Adrenal gland (tissue), 19 donors: ENCODE measurements at places on chromosomes 6 and 20.

GRCh38 chr6:131840936-131841583, 33.2 kb downstream of the ENPP1 start:
- H3K4me1 ChIP-seq: no peaks in the 10 kb centered on the region
- DNase-seq: no peak
- H3K27ac ChIP-seq: no peak overlapping the region
- H3K36me3 ChIP-seq: no peaks in the 10 kb centered on the region

DNA sequence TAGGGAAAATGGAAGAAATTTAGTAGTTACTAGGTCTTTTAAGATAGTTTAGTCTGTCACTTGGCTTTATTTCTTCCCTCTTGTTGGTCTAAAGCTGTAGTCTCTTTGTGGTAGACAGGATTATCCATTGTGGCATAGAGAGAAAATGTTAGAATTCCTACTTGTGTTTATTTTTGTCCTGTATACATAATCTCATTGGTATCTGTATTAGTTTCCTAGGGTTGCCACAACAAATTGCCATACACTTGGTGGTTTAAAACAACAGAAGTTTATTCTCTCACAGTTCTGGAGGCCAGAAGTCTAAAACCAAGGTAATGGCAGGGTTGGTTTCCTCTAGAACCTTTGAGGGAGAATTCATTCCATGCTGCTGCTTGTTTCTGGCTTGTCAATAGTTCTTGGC, 119.4 kb downstream of the ZFAND3 start:
- no peaks in the 10 kb centered on the region for H3K27me3 ChIP-seq
- no peak overlapping the region for H3K4me3 ChIP-seq
- no peaks in the 10 kb centered on the region for H3K4me1 ChIP-seq
- no peak for DNase-seq
- no peak overlapping the region for H3K27ac ChIP-seq

- peak; percentile 42 for DNase-seq
- H3K4me3 ChIP-seq: no peak overlapping the region
- peaks cover 26% of the 10 kb centered on the region for H3K4me1 ChIP-seq
Measured at GRCh38 chr20:57672164-57672563, 37.7 kb downstream of the PMEPA1 start.

DNA sequence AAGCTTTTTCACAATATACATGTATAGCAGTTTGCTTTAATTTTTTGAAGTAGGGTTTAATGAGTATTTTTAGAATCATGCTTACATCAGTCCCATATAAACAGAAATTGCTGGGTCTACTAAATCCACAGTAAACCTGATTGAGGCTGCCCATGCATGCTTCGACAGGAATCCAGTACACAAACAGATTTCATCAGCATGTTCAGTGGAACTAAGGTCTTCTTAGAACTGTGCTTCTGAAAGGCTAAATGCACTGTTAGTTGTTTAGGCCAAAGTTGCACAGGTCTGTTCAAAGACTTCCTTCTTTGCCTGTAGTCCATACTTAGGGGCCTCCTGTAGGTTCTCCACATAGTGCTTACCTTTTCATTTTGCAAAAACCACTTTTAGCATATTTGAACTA, 42.5 kb upstream of the THBS2 start:
- no peaks in the 10 kb centered on the region for H3K36me3 ChIP-seq
- no peaks in the 10 kb centered on the region for H3K27me3 ChIP-seq
- DNase-seq: no peak
- no peak overlapping the region for H3K27ac ChIP-seq

DNA sequence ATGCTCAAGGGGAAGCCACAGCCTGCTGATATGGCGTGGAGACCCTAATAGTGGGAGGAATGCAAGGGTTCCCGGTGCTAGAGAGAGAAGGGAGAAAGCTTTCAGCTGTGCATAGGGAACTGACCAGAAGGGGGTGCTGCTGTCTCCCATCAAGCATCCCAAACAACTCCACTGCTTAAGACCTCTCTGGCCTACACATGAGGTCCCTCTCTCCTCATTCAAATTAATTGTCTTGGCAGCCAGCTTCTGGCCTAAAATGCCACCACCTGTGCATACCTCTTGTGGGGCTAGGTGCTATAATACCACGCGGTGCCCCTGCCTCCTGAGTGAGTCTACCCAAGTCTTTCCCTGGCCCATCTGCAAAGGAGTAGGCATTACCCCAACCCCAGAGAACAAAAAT, 14.5 kb downstream of the ADISSP start:
- H3K27me3 ChIP-seq: no peaks in the 10 kb centered on the region
- no peaks in the 10 kb centered on the region for H3K4me1 ChIP-seq
- H3K36me3 ChIP-seq: no peaks in the 10 kb centered on the region
- H3K4me3 ChIP-seq: no peak overlapping the region
- peak; percentile 85 for DNase-seq

GRCh38 chr20:47365023-47365764, 8.7 kb upstream of the ZMYND8 start:
- no peaks in the 10 kb centered on the region for H3K27me3 ChIP-seq
- peaks cover 14% of the 10 kb centered on the region for H3K4me1 ChIP-seq
- no peak overlapping the region for H3K27ac ChIP-seq
- no peak overlapping the region for H3K4me3 ChIP-seq
- H3K36me3 ChIP-seq: no peaks in the 10 kb centered on the region
- DNase-seq: no peak

DNA sequence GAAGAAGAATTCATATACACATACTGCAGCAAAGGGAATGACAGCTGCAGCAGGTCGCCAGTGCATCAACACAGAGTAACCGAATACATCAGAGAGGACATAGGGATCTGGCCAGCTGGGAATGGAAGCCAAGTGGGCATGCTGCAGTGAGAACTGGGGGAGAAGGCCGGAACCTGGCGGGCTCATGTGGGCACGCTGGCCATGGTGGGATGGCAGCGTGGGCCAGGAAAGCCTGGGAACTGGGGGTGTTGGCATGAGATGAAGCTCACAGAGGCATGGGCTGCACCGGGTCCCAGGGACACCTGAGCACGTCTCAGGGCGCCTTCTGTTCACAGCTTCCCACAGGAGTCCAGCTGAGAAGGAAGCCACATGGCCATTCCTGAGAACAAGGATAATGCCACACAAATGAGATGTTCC, 139.5 kb upstream of the AGPAT4 start:
- no peaks in the 10 kb centered on the region for H3K27me3 ChIP-seq
- H3K4me3 ChIP-seq: no peak overlapping the region
- no peaks in the 10 kb centered on the region for H3K4me1 ChIP-seq
- no peaks in the 10 kb centered on the region for H3K36me3 ChIP-seq
- H3K27ac ChIP-seq: no peak overlapping the region
- no peak for DNase-seq

DNA sequence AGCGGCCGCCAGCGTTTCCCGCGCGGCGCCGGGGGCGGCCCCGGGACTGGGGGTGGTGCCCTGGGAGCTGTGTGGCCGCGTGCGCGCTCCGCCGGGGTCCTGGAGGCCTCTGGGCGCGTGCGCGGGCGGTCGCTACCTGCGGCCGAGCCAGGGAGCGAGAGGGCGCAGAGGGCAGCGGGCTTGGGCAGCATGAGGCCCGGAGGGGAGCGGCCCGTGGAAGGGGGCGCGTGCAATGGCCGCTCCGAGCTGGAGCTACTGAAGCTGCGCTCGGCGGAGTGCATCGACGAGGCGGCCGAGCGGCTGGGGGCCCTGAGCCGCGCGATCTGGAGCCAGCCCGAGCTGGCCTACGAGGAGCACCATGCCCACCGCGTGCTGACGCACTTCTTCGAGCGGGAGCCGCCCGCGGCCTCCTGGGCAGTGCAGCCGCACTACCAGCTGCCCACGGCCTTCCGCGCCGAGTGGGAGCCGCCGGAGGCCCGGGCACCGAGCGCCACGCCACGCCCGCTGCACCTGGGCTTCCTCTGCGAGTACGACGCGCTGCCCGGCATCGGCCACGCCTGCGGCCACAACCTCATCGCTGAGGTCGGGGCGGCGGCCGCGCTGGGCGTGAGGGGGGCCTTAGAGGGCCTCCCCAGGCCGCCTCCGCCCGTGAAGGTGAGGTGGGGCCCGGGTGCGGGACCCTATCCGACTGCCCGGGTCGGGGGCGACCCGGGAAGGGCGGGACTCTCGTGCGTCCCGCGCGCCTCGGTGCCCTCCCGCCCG, at the start of gene PM20D2:
Gene PM20D2, plus strand, starts transcription at position 100 of the 762 bp plus-strand sequence. Its CDS starts 90 bp downstream, at position 190.
- peaks cover 3% of the 10 kb centered on the region for H3K4me1 ChIP-seq
- DNase-seq: peak; percentile 57
- H3K4me3 ChIP-seq: peak within 1 kb of the TSS; percentile 75
- no peaks in the 10 kb centered on the region for H3K27me3 ChIP-seq
- no peak within 1 kb of the TSS for H3K27ac ChIP-seq
- no peaks in the 10 kb centered on the region for H3K36me3 ChIP-seq

DNA sequence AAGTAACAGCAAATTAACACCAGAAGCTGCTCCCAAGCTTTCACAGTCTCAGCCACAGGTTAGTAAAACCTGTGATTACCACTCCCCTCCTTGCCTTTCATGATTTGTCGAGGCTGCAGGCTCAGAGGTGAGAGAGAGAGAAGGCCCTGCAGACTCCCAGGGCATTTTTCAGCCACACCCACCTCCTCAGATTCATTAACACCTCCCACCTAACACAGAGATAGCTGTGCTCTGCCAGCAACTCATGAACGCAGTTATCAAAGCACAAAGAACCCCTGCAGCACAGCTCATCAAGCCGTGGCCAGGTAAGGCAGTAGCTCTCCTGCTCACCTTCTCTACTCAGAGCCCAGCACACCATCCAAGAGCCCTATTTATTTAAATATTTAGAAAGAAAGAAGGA, 27.1 kb downstream of the F13A1 start:
- no peaks in the 10 kb centered on the region for H3K27me3 ChIP-seq
- H3K4me3 ChIP-seq: no peak overlapping the region
- no peaks in the 10 kb centered on the region for H3K36me3 ChIP-seq
- H3K4me1 ChIP-seq: no peaks in the 10 kb centered on the region

DNA sequence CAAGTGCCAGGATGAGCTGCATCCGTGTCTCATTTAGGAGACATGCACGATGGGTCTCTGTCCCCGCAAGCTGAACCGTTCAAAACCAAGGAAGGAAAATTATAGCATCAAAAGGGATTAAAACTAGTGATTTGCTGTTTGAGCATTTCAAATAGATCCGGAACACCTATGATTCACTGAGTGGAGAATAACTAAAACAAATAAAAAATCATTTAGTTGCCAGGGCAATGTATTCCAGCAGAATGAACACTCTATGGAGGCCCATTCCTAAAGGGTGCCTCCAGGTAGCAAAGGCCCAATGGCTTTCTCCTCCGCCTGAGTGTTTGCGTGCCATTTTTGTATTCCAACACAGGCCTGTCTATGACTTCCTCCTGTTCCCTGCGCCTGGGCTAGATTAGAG, 354.8 kb downstream of the ZFAND3 start:
- no peaks in the 10 kb centered on the region for H3K27me3 ChIP-seq
- H3K27ac ChIP-seq: no peak overlapping the region
- no peaks in the 10 kb centered on the region for H3K4me1 ChIP-seq
- no peak overlapping the region for H3K4me3 ChIP-seq
- no peak for DNase-seq

DNA sequence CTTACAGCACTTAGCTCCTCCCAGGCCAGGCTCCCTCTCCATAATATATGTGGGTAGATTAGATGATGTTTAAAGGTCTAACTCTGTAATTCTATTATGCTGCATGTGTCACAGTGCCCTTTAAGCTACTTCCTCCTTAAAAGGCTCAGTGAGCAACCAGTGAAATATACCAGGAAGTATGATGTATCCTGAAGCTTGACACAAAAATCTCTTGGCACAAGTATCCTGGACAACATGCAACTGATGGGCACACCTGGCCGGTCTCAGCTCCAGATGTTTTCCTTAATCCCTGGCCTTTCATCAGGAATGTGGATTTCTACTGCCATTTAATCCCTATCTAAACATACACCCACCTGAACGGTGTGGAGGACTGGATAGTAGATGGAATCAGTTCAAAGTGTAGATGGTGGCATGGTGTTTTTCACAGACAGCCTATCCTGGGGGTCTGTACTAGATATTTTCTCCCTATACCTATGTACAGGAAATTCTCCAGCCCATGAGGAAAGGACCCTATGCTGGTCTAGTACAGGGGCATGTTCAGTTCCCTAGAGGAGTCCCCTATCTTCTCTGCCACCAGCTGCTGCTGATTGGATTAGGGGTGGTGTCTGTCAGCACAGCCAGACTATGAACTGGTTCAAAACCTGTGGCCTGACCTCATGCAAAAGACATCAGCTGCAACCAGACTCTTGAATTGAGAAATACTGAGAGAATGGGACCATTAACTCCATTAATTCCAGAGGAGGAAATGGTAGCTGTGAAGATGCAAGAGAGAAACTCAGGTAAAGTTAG, 59.4 kb upstream of the CITED2 start:
- no peak overlapping the region for H3K4me3 ChIP-seq
- H3K36me3 ChIP-seq: no peaks in the 10 kb centered on the region
- no peak for DNase-seq
- H3K4me1 ChIP-seq: no peaks in the 10 kb centered on the region

GRCh38 chr20:32896521-32897280, 38.0 kb downstream of the EFCAB8 start:
- H3K36me3 ChIP-seq: no peaks in the 10 kb centered on the region
- no peak overlapping the region for H3K27ac ChIP-seq
- H3K27me3 ChIP-seq: no peaks in the 10 kb centered on the region
- no peak overlapping the region for H3K4me3 ChIP-seq
- no peak for DNase-seq

DNA sequence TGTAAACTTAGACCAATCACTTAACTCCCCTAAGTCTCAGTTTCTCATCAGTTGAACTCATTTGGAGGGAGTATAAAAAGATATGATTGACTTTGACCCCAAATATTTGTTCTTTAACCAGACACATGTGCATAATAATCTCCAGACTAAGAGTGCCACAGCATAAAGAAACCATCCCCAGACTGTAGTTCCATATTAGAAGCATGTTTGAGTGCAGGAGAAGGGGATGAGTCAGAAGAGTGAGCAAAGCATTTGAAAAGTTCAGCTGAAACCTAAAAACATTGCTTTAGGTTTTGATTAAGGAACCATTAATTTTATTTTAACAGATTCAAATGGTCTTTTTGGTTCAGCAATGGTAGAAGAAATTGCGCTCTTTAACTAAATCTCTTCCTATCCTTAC, 654.8 kb downstream of the UTRN start:
- no peak overlapping the region for H3K4me3 ChIP-seq
- H3K36me3 ChIP-seq: no peaks in the 10 kb centered on the region
- H3K4me1 ChIP-seq: no peaks in the 10 kb centered on the region

DNA sequence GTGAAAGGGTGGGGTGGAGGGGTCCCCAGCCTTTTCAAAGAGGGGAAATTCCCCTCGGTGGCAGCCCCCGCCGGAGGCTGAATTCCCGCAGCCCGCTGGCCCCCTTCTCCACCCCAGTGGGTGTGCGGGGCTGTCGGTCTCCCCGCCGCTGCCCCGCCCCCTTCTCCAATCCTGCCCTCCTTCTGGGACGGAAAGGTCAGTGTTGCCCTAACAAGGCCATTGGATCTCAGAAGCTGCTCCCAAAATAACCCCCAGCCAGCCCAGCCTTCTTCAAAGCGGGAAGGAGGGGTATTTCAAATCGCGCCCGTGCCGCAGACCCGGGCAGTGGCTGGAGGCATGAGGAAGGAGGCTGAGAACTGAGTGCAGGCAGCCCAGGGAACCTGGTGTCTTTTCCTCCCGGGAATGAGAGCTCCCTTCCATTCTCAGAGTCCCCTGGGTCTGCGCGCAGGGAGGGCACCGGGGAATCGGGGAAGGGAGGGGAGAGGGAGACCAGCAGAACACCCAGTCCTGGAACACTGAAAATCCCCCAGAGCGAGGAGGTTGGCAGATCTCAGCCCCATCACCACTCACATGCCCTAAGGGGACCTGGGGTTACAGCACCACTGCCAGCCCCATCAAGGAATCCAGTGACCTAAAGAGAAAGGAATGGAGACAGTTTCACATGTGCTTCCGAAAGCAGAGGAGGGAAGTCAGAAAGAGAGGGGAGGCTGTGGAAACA, at the start of gene JPH2:
Gene JPH2, minus strand, starts transcription at position 135 of the 718 bp plus-strand sequence. CDS start 483 bp downstream, outside the sequence.
- peak; percentile 67 for DNase-seq
- no peaks in the 10 kb centered on the region for H3K36me3 ChIP-seq
- peak within 1 kb of the TSS; percentile 25 for H3K27ac ChIP-seq
- no peak within 1 kb of the TSS for H3K4me3 ChIP-seq
- no peaks in the 10 kb centered on the region for H3K27me3 ChIP-seq
